ENCODE measurements at places on chromosomes 6 and 20.

DNA sequence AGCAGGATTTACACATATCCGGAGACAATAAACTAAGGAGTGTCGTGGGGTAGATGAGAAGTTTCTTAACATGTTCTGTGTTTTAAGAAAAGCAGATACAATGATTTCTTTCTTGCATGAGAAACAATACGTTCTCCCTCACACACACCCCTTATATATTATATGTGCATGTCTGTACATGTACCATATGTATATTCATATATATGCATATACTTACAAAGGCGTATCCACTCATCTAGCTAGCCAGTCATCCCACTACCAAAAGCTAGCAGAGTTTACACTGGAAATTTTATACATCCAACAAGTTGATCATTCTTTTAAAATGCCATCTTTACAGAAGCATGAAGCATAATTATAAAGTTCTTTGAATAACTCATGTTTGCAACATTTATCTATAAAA lies 14.9 kb downstream of the ARG1 start:
- no peak for DNase-seq

DNA sequence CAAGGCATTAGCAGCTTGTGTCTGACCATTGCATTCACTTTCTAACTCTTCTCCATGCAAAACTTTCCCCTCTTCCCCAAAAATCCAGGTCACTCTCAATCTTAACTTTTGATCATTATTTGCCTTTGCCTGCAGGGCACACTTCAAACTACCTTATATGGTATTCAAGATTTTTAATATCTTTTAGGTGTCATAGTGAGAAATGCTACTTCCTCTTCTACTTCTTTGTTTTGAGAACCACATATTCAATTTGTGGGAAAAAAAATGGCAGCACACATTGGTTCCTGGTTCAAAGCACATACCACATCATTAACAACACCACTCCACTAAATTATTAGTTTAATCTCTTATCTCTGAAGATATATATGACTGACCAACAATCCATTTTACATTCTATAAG lies 1267.0 kb upstream of the CITED2 start:
- DNase-seq = no peak

DNA sequence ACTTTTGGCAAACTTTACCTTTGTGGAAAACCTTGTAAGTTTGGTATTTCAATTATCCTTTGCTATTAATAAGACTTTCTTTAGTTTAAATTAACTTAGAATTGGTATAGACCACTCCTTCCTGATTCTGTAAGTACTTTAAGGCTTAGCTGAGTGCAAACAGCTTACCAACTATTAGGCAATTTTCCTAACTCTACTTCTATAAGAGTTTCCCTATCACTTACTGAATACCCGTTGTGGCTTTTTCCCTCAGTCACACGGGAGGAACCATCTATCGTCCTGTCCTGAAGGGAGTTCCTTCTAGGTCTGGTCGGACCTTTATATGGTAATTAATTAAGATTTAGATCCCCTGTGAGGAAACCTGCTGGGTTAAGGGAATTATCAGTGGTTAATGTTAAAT lies 9.6 kb downstream of the SLC35A1 start:
- DNase-seq = no peak

DNA sequence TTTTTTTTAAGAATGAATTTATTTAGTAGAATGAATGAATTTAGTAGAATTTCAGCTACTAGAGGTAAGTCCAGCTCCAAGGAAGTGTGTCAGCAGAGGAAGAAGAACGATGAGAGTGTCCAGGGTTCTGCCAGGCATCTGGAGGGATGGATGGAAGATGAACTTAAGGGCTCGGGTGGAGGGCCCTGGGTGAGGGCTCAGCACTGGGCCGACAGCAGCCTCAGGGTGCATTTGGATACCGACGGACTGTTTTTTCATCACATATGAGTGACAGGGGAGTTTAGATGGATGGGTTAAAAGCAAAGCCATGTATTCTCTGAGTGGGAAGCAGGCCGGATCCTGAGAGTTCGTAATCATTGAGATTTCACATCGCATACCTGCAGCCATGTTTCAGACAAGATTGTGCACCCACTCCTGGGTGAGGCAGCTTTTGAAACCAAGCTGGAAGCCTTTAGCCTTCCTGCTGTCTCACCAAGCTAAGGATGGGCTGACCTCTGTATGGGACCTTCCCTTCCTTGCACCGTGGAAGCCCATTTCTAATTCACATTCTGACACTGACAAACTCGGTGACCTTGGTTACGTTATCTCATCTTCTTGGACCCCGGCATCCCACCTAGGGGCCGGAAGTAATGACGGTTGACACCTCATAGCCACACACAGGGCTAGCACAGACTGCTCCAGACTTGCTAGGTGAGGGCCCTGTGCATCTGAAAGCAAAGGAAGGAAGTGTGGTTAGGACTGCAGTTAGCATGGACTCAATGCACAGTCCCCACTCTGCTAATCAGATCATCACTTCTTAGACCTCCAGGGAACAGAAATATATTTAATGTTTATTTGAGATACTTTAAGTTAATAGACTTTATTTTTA lies 228.5 kb downstream of the SLC24A3 start:
- DNase-seq = no peak

- DNase-seq = no peak
Observed at GRCh38 chr6:112337209-112337638, 9.9 kb upstream of the RFPL4B start.

All from activated CD4-positive, alpha-beta T cell treated with anti-CD3 and anti-CD28 coated beads for 36 hours (primary cell).